ENCODE measurements at places on chromosomes 3 and 15. TPM values are rescaled to one million over a fixed set of nuclear protein-coding genes. Genes with fewer than 3 reads are reported as not detected.

BNC1 gene
- 14.2 TPM for total RNA-seq

LOXL1 gene
- total RNA-seq: 4.4 TPM

CLPX gene
- total RNA-seq: 48.4 TPM

GRCh38 chr3:191473661-191474198 is 12.8 kb downstream of the PYDC2 start:
- DNase-seq: no peak

GRCh38 chr15:88538972-88539371 is 7.5 kb downstream of the DET1 start:
- no peak for DNase-seq

- no peak for DNase-seq
These were observed 166.7 kb downstream of the STT3B start for GRCh38 chr3:31699309-31699953.

GRCh38 chr15:94348084-94348483 is 116.7 kb downstream of the MCTP2 start:
- DNase-seq: no peak

Data from pulmonary artery endothelial cell (primary cell).